ENCODE measurements at places on chromosomes 11 and 22.
A peak's percentile ranks its signal among the peaks of the same experiment; 100 is the strongest.

- DNase-seq = no peak
Measured at GRCh38 chr11:74380746-74381439, 17.3 kb downstream of the PGM2L1 start.

DNA sequence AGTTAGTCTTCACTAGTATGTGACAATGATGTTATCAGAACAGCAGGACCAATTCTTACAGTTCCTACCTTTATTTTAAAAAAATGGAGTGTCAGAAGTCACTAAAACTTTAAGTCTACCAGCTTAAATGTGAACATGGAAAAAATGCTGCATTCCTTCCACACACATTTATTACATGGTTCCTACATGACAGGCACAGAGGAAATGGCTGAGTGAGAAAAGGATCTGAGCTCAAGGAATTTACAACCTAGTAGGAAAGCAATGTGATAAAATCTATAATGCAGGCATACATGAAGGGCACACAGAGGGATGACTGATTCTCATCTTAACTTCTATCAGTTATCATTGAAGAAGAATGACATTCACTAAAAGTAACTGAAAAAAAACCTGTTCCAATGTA is 23.0 kb downstream of the CLDN25 start:
- DNase-seq = no peak

DNA sequence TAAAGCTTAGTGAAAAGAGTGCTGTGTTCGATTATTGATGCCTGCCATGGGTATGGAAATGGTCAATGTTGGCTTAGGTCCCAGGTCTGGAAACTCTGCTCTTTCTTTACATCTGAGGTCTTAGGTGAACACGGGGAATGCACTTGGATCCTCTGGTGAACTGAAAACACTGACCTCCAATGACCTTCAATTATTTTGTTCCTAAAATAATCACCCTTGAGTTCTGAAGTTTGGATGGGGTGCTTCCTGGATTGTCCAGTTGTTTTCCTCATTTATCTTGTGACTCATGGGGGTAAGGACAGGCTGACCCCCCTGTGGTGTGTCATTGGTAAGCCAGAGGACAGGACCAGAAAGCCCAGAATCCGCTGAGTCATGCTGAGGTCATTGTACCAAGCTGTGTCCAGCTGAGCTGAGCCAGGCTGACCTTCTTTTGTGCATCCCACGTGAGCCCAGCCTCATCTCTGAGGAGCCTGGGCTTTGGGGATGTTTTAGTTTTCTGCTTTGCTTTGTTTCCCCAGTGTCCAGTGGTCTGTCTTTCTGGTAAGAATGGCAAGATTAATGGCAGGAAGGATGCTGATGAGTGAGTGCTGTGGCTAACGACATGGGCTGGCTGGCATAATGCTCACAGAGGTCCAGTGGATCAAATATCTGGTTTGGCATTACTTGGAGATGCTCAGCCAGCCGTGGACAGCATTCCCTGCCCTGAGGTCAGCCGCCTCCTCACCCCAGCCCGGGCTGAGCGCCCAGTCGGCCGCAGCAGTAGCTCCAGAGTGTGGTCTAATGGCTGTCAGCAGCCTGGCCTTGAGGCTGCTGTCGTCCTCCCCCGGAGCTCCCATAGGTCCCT is 35.6 kb downstream of the AMPD3 start:
- no peak for DNase-seq

DNA sequence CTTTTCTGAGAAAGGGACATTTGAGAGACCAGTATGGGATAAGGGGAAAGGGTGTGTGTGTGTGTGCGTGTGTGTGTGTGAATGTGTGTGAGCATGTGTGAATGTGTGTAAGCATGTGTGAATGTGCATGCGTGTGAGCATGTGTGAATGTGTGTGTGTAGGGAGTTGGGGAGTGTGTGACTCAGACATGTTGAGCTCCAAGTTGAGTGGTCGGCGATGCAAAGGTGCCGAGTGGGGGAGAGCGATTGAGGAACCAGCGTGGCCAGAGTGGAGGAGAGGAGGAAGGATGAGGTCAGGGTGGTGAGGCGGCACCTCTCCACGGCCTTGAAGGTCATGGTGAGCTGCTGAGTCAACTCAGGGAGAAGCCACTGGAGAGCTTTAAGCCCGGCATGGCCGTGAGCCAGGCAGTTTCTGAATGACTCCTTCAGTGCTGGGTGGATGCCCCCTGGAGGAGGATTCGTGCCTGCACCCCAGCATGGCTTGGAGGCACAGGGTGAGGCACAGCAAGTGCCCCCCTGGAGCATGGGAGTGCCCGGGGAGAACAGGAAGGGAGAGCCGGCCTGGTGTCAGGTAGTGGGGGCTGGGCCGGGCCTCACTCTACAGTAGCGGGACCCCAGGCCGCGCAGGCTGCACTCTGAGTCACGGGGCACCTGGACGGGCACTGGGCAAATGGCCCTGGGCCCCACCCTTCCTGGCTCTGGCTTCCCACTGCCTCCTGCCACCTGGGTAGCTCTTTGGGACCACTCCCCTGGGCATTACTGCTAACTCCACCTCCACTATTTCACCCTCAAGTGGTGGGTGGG is 8.2 kb upstream of the CCDC88B start:
- DNase-seq = peak; percentile 58

DNA sequence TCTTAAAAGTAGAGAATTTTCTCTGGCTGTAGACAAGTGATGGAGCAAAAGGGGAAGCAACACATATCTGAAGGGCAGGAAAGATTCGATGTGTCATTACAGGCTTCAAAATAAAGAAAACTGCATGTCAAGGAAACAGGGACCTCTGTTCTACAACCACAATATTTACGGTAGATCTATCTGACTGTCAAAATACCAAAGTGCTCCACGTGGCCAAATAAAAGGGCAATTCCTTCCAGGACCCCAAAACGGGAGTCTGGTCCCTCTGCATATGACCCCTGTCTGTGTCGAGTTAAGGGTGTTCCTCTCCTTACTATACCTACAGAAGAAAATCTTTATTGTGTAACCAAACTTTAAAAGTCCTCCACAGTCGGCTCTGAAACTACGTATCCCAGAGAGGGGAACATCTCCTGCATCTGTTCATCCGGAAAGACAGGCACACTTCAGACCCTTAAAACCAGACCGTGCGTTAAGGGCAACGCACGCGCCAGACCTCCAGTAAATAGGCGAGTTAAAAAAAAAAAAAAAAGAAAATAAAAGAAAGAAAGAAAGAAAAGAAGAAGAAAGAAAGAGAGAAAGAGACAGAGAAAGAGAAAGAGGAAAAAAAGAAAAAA is 756 bp downstream of the CLNS1A start:
- DNase-seq = no peak

- no peak for DNase-seq
Measured at GRCh38 chr22:40028098-40028425, 33.3 kb downstream of the FAM83F start.

DNA sequence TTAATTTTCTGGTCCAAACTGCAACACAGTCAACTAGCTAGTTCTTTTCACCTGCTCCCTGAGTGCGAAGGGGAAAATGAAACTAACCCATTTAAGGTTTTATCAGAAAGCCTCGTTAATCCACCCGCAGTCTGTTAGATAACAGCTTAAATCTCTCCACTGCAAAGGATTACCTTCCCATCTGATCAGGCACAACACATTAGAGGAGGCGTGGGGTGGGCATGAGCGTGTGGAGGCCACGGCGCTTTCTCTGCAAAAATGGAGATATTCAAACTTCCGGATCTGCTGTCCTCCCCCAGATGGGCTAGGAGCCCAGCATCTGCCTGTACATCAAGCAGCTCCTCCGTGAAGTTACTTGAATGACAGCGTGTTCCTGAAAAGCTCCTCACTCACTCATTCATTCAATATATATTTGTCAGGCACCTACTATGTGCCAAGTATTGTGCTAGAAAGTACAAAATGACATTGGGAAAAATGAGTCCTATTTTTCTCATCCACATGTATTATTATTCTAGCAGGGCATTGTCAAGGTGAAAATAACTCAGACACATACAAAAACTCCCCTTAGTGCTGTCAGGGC is 13.5 kb upstream of the ANKK1 start:
- DNase-seq = no peak

- no peak for DNase-seq
Measured at GRCh38 chr11:92224407-92225124, at the start of gene FAT3. Gene FAT3, plus strand, starts transcription at chr11:92224818. Its CDS starts 127,295 bp downstream, at chr11:92352113.

DNA sequence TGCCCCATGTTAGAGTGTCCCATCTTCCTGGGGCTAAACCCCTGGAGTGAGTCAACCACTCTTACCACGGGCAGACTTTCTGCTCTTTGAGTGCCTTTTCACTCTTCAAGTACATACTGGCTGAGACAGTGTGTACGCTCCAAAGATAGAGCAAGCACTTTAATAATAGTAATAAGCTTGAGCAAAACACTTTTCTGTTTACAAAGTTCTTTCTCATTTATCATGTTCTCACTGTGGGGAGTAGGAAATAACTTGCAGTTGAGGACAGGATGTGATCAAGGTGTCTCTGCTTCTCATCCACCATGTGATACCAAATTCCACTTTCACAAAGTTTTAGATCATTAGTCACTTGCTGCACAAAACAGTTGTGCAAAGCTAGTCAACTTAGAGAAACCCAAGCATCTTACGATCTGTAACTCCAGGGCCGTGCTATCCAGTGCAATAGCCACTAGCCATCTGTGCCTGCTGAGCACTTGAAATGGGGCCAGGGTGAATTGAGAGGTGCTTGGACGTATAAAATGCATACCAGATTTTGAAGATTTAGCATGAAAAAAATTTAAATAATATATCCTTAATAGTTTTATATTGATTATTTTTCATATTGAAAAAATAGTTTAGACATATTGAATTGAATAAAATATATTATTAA is 135.3 kb downstream of the KIF18A start:
- DNase-seq = no peak

GRCh38 chr11:58786693-58787092 is 55.0 kb upstream of the GLYAT start:
- no peak for DNase-seq

- DNase-seq = no peak
Measured at GRCh38 chr11:113504586-113504985, 29.4 kb upstream of the DRD2 start.

DNA sequence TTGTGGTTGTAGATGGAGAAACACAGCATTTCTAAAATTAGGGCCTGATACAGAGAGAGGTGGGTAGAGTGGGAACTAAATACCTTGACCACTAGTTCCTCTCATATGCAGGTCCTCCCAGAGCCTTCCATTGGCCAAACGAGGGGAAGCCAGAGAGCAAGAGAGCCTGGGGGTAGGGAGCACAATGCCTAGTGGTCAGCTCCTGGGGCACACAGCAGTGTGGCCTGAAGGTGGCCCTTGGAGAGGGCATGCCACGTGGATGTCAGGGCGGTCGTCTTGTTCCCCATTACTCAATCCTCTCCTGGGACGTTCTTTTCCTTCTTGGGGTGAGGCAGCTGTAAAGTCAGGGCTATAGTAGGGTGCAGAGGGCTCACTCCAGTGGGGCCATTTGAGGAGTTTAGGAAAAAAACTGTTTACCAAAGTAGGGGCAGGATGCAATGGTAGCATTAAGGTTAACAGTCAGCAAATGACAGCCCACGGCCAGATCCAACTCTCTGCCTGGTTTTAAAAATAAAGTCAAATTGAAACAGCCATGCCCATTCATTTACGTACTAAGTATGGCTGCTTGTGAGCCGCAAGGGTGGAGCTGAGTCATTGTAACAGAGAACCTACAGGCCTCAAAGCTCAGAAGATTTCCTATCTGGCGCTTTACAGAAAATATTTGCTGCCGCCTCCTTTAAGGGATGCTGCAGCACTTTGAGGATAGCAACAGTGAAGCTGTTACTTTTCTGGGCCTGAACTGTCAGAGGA is 7.6 kb downstream of the MYO18B start:
- no peak for DNase-seq

DNA sequence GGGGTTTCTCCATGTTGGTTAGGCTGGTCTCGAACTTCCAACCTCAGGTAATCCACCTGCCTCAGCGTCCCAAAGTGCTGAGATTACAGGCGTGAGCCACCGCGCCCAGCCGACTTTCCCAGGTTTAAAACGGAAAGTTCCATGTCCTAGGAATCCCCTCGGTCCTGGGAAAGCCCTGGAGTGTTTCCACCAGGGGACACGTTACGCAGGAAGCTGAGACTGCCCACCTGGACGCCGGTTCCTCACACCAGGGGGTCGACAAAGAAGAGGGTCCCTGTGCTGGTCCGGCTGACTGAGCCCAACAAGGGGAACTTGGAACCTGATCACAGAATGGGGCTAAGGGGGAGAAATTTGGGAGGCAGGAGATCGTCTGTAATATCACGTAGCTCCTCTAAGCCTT is 3.5 kb upstream of the B4GALNT4 start:
- DNase-seq = no peak

- DNase-seq = no peak
Measured at GRCh38 chr11:115927823-115928329, 423.7 kb upstream of the CADM1 start.

- no peak for DNase-seq
Measured at GRCh38 chr22:39612811-39613548, 42.4 kb downstream of the CACNA1I start.

GRCh38 chr22:48899523-48900326 is 927.9 kb downstream of the BRD1 start:
- no peak for DNase-seq

- DNase-seq = peak; percentile 94
Measured at GRCh38 chr11:57792060-57792541, 30.5 kb downstream of the CTNND1 start.

DNA sequence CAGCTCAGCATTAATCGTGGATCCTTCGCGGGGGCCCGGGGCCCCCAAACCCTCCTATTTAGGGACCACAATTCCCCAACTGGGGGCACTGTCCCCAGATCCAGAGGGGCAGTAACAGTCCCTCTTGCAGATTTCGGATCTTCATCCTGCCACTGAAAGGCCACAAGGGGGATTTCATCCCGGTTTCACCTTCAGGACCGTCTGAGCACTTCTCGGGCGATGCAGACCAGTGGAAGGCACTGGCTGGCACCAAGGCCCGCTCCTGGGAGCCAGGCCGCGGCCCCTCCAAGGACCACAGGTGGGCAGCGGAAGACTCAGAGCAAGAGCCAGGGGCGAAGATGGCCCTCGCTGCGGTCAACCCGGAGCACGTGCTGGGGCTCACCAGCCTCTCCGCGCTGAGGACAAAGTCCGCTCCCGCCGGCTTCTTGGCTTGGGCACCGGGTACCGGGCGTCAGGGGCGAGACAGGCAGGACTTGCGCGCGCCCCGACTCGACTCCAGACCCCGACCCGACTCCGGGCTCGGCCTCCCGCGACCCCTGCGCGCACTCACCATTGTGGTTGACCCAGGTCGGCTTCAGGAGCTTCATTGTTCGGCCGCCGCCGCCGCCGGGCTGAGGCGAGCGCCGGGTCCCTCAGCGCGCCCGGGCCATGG is 517 bp downstream of the HIRA start:
- peak; percentile 11 for DNase-seq

- no peak for DNase-seq
Measured at GRCh38 chr22:39021552-39022250, 774 bp downstream of the APOBEC3D start.

- DNase-seq = no peak
Measured at GRCh38 chr11:113270080-113270479, 44.3 kb upstream of the TTC12 start.

- no peak for DNase-seq
Measured at GRCh38 chr11:35338921-35339320, 80.4 kb downstream of the SLC1A2 start.

DNA sequence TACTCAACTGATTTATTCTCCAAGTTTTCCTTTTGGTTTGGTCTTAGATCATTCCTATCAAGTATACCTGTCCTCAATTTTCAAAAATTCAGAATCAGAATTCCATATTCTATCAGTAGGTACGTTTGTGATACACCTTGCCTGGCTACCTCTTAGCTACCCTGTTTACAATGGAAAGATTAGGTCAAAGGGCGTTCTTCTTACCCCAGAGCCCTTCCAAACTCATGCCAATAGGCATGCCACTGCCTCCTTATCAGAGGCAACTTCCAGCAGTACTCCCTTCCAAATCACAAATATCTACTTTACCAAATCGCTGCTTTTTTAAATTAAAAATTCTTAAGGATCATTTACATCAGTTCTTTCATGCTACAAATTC is 1.0 kb downstream of the PATL1 start:
- no peak for DNase-seq

- no peak for DNase-seq
Measured at GRCh38 chr11:134543241-134543640, 131.2 kb upstream of the B3GAT1 start.
